ENCODE measurements at places on chromosomes 2 and 18.

- no peak for DNase-seq
Observed at GRCh38 chr2:236997069-236997715, 88.5 kb upstream of the COPS8 start.

- no peak for DNase-seq
Observed at GRCh38 chr18:841647-842370, 29.8 kb upstream of the YES1 start.

DNA sequence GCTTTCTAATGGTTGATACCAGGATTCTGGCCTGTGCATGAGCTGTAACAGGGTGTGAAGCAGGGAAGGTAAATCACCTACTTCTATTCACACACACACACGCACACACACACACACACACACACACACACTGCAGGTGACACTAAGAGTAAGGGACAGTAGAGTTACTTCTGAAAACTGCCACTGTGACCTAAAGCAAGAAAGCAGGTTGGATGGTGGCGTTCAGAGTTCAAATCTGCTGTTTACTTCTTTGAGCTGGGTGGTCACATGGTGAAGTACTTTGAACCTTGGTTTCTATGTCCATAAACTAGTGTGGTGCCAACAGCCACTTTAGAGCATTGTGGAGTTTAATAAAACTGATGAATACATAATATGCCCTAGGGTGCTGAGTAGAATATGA is 248.0 kb downstream of the PIEZO2 start:
- no peak for DNase-seq

DNA sequence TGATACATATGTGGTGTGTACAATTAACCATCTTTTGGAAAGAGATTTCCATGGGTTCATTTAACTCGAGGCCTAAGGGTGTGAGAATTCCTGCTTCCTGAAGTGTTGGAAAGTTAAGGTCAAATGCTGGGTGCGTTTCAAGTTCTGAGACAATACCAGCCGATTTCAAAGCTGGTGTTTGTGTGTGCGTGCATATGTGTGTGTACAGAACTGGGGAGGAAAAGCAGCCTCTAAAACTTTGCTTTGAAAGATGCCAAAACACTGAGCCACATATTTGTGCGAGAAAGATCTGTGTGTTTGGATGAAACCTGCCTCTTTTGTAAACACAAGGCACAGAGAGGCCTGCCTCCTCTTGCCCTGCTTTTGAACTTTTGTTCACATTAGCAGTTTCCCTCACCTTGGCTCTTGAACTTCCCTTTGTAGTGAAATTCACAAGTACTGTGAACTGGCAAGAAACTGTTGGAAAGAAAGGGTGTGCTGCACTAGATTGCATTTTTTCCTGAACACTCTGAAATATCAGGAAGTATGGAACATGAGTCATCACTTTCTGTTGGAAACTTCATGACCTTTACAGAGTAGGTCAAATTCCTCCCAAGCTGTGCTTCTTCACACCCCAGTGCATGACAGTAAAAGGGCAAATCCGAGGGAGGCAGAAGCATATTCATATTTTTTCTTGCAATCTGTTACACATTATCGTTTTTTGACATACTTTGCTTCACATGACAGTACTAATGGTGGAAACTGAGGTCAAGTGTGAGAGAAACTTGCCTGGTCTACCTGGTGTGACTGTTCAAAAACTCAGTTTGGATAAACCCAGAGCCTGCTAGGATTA is 20.0 kb upstream of the CAVIN2 start:
- DNase-seq = peak; percentile 97

DNA sequence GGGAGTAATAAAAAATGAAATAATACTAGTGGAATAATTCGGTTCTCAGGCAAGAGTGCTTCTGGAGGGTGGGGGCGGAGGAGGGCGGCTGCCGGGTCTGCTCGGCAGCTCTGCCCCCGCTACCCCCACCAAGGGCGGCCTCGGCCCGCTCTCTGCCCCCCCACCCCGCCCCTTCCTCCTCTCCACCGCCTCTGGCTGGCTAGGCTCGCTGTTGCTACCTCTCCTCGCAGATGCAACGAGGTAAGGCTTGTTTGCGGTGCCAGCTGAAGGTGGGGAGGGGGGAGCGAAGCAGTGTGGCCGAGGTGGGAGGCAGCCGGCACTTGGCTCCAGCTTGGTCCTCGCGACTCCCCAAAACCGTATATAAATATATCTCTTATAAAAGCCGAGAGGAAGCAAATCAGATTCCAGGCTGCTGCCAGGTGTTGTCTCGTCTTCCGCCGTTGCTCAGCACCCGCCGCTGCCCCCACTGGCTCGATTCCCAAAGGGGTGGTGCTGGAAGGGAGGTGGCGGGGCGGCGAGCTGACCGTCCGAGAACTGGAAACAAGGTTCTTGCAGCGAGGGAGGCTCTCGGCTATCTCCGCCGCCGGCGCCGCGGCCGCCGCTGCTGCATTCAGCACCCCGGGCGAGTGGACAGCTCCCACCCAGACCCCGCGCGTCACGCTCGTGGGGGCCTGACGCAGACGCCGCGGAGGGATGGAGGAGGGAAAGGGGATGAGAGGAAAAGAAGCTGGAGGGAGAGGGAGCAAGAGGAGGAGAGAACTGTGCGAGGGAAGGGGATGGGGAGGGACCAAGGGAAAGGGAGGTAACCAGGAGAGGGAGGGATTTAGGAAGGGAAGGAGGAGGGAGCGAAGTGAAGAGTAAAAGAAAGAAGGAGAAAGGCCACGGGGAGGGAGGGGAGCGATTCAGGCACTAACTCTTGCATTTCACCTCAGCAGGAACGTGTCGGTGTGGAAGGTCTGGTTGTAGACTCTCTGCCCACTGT is at the start of gene MARCHF4:
Gene MARCHF4, minus strand, starts transcription at position 763 of the 982 bp plus-strand sequence. CDS start 2,223 bp downstream, outside the sequence.
- DNase-seq = peak; percentile 55

GRCh38 chr18:76873311-76873710 is 51.0 kb downstream of the ZNF236 start:
- DNase-seq = no peak

DNA sequence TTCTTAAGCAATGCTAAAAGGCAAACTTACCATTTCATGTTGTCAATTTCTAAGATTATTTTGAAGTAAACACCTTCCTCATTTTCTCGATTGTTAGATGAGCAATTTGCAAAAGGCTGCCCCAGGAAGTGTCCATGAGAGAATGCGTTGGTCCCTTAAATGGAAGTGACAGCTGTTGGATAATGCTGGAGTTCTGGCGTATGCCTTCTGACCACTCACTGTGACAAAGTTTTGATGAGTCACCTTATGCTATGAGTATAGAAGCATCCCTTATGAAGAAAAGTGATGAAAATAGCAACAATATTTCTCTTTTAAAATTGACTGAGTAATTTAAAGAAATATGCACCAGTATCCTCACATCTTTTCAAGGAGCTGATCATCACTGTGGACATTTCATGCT is 1497.5 kb downstream of the DPP10 start:
- no peak for DNase-seq
